ENCODE measurements at places on chromosomes 5 and 9.

- no peak for DNase-seq
Measured at GRCh38 chr5:151231359-151231758, 7.5 kb upstream of the CCDC69 start.

GRCh38 chr5:181281984-181282316 lies 21.0 kb upstream of the TRIM52 start:
- no peak for DNase-seq

DNA sequence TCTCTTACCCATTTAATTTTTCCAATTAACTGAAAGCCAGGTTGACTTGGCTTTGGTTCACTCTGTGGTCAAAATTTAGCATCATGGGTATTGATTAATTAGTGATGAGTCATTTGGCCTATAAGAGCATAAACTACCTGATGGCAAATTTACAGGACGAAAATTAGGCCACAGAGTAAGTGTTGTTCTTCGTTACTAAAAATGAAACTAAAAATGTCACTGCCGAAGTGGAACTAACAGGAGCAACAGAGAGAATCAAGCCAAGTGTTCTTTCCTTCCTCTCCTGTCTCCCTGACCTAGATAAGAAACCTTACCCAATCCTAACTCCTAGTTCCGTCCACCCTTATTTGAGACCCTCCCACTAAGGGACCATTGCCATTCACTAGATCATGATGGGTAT lies 176.9 kb downstream of the RAB3C start:
- no peak for DNase-seq

DNA sequence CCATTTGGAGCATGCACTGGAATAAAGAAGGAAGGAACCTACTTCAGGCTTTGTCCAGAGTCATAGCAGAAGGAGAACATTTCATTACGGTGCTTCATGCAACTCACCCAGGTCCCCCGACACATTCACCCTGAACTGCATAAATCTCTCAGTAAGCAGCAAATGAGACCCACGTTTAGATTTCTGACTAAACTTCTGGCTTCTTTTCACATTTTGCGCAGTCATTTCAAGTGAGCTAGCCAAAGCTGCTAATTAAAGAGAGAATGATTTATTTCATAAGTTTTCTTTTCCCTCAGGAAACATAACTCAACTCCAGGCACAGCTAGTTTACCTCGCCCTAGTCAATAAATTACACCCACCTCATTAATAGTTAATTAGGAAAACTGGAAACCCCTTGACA lies 88.6 kb upstream of the GAS1 start:
- DNase-seq: no peak

DNA sequence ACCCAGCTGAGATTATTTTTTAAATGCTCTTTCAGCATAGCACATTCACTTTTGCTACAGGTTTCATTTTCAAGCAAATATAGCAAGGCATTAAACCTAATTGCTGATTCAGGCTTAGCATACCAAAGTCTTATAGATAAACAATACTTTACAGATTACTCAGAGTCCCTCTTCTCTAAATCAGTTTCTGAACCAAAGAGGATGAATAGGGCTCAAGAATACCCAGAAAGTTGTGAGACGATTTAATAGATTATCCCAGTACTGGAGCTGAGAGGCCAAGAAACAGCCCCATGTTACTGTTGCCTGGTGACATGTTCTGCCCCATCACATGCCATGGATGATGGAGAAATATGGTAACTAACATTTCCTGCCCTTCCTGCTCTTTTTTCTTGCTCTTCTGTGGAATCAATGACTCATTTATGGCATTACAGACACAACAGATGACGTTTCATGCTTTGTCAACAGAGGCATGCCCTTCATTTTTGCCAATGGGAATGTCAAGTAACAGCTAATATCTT lies 18.1 kb upstream of the SSBP2 start:
- DNase-seq: no peak

DNA sequence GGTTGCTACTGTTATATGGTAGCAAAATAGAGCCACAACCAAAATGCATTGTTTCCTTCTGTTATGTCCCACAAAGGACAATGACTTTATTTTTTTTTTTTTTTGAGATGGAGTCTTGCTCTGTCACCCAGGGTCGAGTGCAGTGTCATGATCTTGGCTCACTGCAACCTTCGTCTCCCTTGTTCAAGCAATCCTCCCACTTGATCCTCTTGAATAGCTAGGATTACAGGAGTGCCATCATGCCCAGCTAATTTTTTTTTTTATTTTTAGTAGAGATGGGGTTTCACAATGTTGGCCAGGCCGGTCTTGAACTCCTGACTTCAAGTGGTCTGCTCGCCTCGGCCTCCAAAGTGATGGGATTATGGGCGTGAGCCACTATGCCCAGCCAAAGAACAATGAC lies 527.7 kb upstream of the SGCD start:
- no peak for DNase-seq

DNA sequence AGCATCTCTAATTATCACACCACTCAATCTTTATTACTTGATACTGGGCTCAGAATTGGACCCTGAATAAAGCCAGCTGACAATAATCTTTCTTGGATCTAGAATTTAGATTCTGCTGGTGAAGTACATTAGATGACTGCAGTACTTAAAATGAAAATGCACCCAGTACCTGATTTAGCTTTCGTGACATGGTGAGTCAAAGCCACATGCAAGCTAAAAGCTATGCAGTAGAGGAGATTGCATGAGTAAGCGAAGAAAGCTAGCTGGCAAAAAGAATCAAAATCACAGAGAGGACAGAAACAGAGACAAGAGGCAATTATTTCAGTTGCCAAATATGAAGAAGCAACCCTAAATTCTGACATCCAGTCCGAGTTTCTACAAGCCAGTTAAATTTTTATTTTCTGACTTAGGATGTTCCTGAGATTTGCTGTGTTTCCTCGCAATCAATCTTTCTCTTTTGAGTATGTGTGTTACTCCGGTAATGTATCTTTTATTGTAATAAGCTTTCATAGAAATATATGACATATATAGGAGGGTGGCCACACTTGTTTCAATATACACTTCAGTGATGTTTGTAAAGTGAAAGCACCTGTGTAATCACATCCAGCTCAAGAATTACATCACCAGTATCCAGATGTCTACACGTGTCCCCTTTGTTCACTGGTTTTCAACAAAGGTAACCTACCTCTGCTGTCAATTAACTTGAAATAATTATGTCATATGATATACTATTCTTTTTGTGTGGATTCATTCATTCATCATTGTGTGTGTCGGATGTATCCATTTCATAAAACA lies 101.7 kb downstream of the CDH18 start:
- DNase-seq: no peak

GRCh38 chr5:155905364-155905763 lies 421.6 kb upstream of the SGCD start:
- no peak for DNase-seq

DNA sequence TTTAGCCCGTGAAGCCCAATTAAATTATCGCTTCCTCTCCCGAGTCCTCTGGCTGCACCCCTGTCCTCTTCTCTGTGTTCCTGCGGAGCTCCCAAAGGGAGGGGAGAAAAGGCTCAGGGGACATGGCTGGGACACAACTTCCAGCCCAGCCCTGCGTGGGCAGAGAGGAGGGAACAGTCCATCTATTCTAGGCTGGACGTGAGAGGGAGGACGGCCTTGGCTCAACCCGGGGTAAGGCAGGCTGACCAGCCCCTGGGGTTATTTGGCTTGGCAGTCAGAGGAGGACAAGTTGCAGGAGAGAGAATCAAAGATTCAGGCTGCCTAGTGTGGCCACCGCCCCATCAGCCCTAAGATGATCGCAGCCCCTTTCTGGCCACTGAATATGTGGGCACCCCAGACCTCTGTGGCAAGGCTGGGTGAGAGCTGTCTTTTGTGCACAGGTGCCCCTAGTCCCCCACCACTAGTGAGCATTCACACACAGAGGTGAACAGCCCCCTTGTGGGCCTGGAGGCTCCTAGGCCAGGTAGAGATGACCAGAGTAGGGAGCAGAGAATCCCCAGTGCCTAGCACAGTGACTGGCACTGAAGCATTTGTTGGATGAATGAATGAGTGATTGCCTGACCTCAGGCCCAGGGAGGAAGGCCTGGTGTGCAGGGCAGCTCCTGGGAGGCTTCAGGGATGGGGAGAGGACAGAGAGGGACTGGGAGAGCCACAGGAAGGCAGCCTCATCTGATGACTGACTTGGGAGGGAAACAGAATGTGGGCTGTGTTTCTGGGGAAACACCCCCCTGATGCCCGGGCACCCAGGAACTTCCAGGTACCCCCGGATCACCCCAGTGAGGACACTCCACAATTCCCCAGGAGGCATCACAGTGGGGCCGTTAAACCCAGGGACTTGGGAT lies 133.9 kb downstream of the C9orf50 start:
- no peak for DNase-seq

GRCh38 chr9:908536-909205 lies 67.2 kb downstream of the DMRT1 start:
- no peak for DNase-seq

DNA sequence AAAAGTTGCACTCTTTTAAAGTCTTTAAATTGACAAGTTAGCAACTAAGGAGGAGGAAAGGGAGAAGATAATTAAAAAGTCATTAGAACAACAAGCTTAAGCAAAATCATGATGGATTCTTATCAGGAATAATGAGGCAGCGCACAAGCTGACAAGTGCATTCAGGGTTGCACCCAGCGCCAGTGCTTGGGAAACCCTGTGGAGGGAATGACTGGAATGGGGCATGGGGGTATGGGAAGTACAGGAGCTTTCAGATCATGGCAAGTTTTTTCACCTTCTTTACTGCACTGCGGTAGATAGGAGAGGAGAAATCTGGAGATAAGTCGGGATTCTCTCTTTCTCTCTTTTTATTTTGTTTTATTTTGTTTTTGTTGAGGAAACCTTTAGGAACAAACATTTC lies 117.9 kb upstream of the CKMT2 start:
- no peak for DNase-seq

- DNase-seq: no peak
Measured at GRCh38 chr5:52893105-52893504, 96.0 kb upstream of the ITGA2 start.

- DNase-seq: no peak
Measured at GRCh38 chr9:118577121-118577520, 792.1 kb downstream of the BRINP1 start.

- DNase-seq: no peak
Measured at GRCh38 chr5:151253605-151253950, 593 bp downstream of the GM2A start.

DNA sequence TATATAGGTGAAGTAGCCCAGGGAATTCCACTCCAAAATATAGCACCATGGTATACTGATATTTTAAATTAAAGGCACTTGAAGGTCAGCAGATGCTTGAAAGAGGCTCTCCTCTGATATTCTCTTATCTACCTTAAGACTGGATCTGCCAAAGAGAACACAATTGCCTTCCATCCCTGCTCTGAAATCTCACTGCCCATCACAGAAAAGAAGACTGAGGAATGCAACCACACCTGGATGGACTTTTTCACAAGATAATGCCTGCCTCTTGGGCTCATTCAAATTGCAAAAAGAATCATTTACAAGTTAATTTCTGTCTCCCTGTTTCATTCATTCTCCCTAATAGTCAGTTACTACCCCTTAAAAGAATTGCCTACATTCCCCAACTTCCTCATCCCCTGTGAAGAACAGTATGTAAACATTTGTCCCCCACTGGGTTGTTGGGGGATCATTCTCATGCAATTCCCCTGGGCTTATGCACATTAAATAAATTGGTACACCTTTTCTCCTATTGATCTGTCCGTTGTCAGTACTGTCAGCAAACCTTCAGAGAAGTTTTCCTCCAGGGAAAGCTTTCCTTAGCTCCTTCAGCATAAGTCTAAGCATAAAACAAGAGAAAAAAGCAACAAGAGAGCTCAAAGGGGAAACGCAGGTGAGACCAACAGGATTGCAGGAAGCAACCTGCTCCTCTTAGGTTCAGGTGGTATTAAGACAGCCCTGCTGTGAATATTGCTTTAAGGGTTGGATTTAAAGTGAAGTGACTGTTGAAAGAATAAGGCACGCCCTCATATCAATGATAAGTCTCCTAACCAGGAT lies 171.4 kb upstream of the SLC30A5 start:
- DNase-seq: no peak

DNA sequence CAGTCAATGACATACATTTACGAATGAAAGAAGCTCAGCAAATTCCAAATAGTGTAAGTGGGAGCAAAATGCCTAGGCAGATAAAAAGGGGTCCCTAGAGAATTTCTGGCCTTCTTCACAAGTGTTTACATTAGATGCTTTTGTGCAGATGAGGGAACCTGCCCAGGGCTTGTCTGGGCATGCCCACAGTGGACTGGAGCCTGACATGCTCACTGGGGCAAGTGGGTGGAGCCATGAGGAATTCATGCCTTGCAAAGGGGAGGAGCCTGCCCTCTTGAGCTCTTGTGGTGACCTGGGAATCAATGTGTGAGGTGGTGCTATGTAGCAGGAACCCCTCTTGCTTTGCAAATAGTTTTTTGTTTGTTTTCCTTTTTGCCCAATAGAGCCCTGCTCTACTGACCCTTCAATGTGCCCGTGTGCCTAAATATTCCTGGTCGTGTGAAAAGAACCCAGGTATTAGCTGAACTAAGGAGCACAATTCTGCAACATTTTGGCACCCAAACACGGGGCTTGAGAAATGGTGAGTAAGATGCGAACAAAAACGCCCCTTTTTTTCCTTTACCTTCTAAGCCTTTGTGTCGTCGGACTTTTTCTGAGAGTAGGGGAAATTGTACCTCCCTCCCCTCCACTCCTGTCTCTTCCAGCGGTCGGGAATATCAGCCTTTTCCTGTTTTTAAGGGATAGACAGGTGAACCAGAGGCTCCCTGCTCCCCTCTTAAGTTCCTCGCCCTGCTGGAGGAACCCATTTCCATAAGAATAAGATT lies 433.8 kb upstream of the CDH9 start:
- DNase-seq: no peak

DNA sequence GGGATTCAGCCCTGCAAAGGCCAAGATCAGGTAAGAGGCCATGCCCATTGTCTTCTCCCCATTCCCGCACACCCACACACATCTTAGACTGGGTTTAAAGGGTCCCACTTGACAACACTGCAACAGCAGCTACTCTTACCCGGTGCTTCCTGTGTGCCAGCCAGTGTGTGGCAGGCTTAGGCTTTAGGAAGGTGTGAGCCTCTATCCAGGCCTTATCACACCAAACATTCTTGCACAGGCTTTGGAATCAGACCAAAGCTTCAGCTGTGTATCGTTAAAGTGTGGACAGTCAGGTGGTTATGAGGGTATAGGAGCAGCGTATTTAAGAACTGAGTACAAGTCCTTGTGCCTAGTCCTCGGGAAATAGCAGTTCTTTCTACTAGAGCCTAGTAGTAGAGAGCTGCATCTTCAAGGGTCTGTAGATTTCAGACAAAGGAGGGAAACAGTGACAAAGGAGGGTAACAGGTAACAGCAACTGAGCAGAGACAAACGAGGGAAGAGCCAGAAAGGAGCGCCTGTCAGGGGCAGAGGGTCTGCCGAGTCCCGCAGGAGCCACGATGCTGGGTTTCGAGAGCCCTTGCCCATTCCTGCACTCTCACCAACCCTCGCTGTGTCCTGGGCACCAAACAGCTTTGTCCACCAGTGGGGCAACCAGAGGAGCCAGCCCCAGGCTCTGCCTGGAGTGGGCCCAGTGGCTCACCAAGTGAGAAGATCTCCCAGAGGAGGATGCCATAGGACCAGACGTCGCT lies 30.9 kb downstream of the CSF1R start:
- DNase-seq: no peak

GRCh38 chr5:21678526-21678925 lies 1174.6 kb downstream of the CDH12 start:
- no peak for DNase-seq

- no peak for DNase-seq
Measured at GRCh38 chr5:116058346-116058936, 26.2 kb downstream of the ARL14EPL start.
